ENCODE measurements at places on chromosomes 13 and 19.

DNA sequence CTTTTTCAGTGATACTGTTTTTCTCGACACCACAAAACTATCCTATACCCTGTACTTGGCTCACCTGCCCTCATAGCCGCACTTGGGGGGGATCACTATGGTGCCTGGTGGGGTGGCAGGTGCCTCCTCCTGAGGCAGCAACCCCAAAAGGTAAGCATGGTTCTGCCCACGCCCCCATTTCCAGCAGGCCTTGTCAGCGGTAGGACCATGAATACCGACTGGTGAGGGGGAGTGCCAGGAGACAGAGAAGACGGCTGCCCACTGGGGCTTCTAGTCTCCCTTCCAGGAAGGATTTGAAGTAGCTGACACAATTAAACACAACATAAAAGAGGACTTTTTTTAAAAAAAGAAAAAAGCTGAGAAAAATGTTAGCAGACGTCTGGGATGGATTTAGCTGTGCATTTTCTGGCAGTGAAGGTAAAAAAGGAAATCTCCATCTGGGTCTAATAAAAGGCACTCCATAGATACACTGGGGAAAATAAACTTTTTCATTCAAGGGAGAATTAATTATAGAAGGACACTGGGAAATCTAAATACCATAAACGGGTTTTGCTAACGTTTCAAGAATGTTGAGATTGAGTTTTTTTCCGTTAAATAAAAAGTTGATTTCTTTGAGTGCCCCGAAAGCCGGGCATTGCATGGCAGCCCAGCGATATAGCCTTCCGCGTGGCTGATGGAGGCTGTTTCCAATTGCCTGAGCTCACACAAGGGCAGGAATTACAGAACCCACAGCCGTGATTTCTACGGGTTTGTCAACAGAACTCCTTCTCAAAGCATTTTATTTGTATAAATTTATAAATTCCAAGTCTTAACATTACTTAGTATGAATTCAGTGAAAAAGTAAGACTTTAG, 45.1 kb downstream of the ATP11A start:
- no peak for DNase-seq

GRCh38 chr19:47623921-47624391, 15.0 kb downstream of the BICRA start:
- no peak for DNase-seq

GRCh38 chr13:77503398-77503797, 32.1 kb upstream of the SCEL start:
- DNase-seq: no peak

- no peak for DNase-seq
These were observed 5.4 kb upstream of the UBL3 start for GRCh38 chr13:29855784-29856183.

DNA sequence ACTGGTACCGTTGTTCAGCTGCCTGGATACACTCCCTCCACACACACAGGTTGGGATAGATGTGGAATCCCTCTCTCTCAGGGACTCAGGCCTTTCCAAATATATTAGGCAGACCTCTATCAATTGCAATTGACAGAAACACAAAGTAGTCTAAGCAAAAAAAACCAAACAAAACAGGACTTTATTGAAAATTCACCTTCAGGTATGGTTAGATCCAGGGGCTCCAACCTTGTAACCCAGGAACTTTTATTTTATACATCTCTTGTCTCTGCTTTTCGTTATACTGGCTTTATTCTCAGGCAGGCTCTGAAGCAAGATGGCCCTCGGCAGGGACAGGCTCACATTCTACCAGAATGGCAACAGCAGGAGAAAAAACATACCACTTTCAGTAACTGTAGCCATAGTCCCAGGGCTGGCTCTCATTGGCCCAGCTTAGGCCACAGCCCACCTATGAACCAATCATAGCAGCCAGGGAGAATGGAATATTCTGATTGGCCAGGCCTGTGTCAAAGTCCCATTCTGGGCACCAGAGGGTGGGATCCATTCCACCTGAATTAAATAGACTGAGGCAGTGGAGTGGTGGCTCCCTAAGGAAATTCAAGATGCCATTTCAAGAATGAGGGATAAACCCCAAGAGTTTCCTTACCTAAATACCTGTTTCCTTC, 13.1 kb upstream of the CEACAM19 start:
- no peak for DNase-seq

All from CD4-positive, alpha-beta T cell treated with Interleukin-21 for 1 hour (primary cell).